NCI-H2171 (cell line): ENCODE measurements at places on chromosomes 2 and 18.

- no peak for DNase-seq
Observed at GRCh38 chr2:96091141-96091710, 25.1 kb downstream of the ADRA2B start.

- no peak for DNase-seq
Observed at GRCh38 chr2:204947405-204947804, 402.1 kb downstream of the PARD3B start.

- no peak for DNase-seq
Observed at GRCh38 chr18:77059294-77059916, 73.2 kb downstream of the MBP start.

DNA sequence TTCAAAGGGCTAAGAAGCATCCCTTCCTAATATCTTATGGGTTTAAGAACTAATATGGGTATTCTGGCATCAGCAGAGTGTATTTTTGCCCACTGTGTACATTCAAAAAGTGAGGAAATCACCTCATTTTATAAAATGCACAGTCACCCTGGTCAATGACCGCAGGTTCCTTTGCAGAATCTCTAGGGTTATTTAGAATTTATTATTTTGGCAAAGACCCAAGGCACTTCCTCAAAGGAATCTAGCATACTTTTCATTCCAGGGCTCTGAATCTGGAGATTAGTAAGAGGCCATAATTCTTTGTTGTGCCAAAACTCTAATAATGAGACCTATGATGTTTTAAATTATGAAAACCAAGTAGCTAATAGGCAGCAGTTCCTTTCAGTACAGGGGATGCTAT is 27.2 kb upstream of the CDH2 start:
- DNase-seq: no peak
